ENCODE measurements at places on chromosomes 3 and 15. TPM values are rescaled to one million over a fixed set of nuclear protein-coding genes. Genes with fewer than 3 reads are reported as not detected.

DNA sequence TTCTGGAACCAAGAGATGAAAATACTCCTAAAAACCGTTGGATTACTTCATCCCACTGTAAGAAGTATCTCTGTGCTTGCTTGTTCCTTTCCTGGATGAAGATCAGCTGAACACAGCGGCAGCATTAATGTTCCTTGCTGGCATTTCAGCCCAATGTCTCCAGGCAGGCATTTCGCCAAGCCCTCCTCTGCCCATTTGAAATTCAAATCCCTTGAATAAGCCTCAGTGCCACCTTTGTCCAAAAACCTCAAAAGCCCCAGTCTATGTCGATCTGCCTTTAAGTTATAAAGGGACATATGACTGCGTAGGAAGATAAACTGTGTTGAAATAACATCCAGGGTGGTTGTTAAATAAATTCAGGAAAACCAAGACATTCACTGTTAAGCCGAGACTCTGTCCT lies 156.8 kb upstream of the PDZRN3 start:
- H3K27ac ChIP-seq: no peak overlapping the region
- no peaks in the 10 kb centered on the region for H3K4me1 ChIP-seq
- H3K27me3 ChIP-seq: peaks cover 2% of the 10 kb centered on the region
- H3K4me3 ChIP-seq: no peak overlapping the region
- DNase-seq: no peak
- H3K36me3 ChIP-seq: peaks cover 4% of the 10 kb centered on the region

DNA sequence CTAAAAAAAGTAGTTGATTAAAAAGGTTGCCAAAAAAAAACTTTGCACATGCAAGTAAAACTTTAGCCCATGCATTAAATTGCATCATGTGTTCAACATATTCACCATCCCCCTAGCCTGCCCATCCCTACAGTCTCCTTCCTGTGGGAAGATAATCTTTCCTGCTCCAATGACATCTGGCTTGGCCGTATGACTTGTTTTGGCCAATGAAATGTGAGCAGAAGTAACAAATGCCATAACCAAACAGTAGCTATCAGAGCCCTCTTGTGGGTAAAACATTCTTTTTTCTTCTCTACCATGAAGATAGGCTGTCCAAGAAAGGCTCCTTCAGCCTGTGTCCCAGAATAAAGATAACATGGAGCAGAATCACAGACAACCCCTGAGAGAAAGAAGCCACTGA lies 15.3 kb downstream of the ERC2 start:
- no peak overlapping the region for H3K4me3 ChIP-seq
- H3K4me1 ChIP-seq: no peaks in the 10 kb centered on the region
- no peaks in the 10 kb centered on the region for H3K36me3 ChIP-seq

- no peaks in the 10 kb centered on the region for H3K36me3 ChIP-seq
- H3K27me3 ChIP-seq: peaks cover 1% of the 10 kb centered on the region
- H3K4me1 ChIP-seq: no peaks in the 10 kb centered on the region
- DNase-seq: no peak
- no peak overlapping the region for H3K4me3 ChIP-seq
Observed at GRCh38 chr3:41794748-41795589, 166.9 kb downstream of the ULK4 start.

CD96 gene
- not detected for total RNA-seq

SAXO2 gene
- total RNA-seq: 0.20 TPM

HTR3C gene
- not detected for total RNA-seq

- no peaks in the 10 kb centered on the region for H3K27me3 ChIP-seq
- no peaks in the 10 kb centered on the region for H3K36me3 ChIP-seq
- H3K27ac ChIP-seq: no peak overlapping the region
- no peak overlapping the region for H3K4me3 ChIP-seq
- no peak for DNase-seq
- H3K4me1 ChIP-seq: no peaks in the 10 kb centered on the region
Observed at GRCh38 chr3:172307141-172307560, 141.1 kb downstream of the GHSR start.

All from glutamatergic neuron (in vitro differentiated cells).